ENCODE measurements at places on chromosomes 4 and X.

- H3K4me3 ChIP-seq: no peak overlapping the region
- peak; percentile 63 for DNase-seq
- H3K27me3 ChIP-seq: no peaks in the 10 kb centered on the region
Observed at GRCh38 chr4:147362938-147363337, 118.0 kb upstream of the EDNRA start.

DNA sequence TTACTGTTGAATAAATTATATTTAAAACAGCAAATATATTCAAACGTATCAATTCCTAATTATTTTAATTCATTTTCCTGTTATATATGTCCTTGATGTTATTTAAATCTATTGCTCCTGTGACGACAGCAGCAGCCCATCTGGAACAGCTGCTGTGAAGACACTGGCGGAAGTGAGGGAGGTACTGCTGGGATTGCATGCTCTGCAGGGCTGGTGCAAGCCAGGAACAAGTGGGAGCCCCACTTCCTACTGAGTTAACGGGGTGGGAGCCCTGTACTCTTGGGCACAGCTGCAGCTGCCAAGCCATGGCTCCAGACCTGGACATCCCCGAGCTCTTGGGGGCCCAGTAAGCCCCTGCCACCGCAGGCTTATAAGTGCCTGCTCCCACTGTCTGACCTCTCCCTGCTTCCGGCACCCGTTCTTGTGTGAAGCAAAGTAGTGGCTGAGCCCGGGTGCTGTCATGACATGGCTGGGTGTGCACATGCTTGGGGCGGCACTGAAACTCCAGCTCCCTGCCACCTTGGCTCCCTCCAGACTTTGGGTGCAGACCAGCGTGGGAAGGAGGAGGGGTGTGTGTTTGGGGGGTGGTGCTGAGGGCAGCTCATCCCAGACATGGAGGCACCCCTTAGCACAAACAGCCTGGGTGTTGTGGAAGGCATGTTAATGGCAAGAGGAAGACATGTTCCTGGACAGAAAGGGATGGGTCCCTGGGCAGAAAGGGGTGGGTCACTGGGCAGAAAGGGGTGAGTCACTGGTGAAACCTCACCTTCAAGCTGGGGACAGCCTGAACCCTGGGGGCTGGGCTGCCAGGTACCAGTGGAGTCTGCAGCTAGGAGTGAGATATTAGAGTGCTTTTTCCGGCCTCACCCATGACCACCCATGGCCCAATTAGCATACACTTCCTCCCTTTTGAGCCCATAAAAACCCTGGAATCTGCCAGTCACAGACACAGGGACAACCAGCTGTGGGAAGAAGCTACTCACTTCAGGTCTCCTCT lies 1981.3 kb upstream of the IGFBP7 start:
- no peak for DNase-seq
- H3K27me3 ChIP-seq: no peaks in the 10 kb centered on the region
- H3K4me3 ChIP-seq: no peak overlapping the region
- no peaks in the 10 kb centered on the region for H3K4me1 ChIP-seq
- no peak overlapping the region for H3K27ac ChIP-seq

DNA sequence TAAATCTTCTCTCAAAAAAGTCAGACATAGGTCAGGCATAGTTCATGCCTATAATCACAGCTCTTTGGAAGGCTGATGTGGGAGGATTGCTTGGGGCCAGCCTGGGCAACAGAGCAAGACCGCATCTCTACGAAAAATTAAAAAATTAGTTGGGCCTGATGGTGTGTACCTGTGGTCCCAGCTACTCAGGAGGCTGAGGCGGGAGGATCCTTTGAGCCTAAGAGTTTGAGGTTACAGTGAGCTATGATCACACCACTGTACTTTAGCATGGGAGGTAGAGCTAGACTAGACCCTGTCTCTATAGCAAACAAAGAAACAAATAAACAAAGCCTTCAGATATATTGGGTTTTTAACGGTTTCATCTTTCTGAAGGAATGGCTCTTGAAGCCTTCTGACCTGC lies 62.2 kb downstream of the DIPK2B start:
- DNase-seq: no peak
- no peak overlapping the region for H3K4me3 ChIP-seq
- H3K27ac ChIP-seq: no peak overlapping the region
- no peaks in the 10 kb centered on the region for H3K4me1 ChIP-seq

DNA sequence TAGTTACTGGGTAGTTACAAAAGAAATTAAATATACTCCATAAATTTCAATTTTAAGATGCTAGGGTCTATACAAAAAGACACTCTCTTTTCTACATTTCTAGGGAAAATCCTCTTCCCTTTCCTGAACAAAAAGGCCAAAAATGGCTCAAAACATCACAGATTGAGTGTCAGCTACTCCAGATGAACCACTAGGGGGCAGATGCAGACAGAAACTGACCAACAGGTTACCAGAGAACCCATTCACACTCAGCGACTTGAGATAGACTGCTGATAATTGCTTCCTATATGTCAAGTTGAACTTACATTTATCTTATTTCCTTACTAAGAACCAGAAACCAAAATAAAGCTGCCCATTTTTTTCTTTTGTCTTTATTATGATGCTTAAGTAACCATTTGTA lies 83.4 kb upstream of the MID1IP1 start:
- H3K36me3 ChIP-seq: no peaks in the 10 kb centered on the region
- H3K27me3 ChIP-seq: no peaks in the 10 kb centered on the region
- DNase-seq: peak; percentile 32
- H3K4me1 ChIP-seq: no peaks in the 10 kb centered on the region
- no peak overlapping the region for H3K4me3 ChIP-seq

- DNase-seq: no peak
- H3K4me1 ChIP-seq: peaks cover 4% of the 10 kb centered on the region
- H3K36me3 ChIP-seq: no peaks in the 10 kb centered on the region
- no peaks in the 10 kb centered on the region for H3K27me3 ChIP-seq
Observed at GRCh38 chr4:74659576-74660411, 134.5 kb downstream of the BTC start.

DNA sequence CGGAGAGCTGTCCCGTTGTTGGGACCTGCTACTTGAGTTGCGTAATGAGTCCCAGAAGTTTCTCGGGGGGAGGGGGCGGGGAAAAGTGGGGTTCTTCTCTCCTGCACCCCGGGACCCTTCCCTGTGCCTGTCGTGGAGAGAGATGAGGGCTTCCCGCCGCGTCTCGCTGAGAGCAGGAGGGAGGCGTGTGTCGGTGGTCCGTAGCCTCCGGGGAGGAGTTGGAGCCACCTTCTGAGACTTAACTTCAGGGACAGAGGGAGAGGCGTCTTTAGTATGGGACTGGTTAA lies 698 bp downstream of the AFF1 start:
- H3K36me3 ChIP-seq: no peaks in the 10 kb centered on the region
- no peaks in the 10 kb centered on the region for H3K27me3 ChIP-seq
- peak overlapping the region; percentile 78 for H3K27ac ChIP-seq
- DNase-seq: peak; percentile 42
- peak overlapping the region; percentile 84 for H3K4me3 ChIP-seq

DNA sequence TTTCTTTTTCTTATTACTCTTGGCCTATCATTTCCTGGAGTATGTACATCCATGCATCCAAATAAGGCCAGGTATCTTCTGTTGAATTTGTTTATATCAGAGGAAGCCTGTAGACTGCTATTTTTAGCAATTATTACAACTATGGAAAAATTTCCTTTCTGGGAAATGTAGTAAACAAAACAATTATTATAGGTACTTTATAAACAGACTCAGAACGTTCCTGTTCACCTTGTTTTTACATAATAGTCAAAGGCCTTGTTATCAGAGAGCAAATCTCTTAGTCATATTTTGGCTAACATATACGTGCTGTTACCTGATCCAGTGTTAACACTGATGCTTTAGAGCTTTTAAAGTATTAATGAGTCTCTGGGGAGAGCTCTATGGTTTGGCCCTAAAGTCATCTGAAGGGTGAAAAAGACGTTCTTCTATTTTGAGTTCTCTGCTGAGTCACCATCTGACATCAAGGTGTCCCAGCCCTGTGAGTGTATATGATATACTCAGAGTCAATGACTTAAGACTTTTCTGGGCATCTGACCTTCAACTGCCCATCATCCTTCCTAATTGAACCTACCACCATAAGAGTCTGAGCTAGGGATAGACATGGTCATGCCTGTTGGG lies 7.3 kb downstream of the SPARCL1 start:
- H3K27ac ChIP-seq: no peak overlapping the region
- no peaks in the 10 kb centered on the region for H3K27me3 ChIP-seq
- DNase-seq: no peak
- H3K36me3 ChIP-seq: no peaks in the 10 kb centered on the region
- peaks cover 4% of the 10 kb centered on the region for H3K4me1 ChIP-seq
- no peak overlapping the region for H3K4me3 ChIP-seq

GRCh38 chr4:150181536-150181935 lies 103.3 kb downstream of the DCLK2 start:
- H3K27me3 ChIP-seq: no peaks in the 10 kb centered on the region
- H3K4me3 ChIP-seq: no peak overlapping the region
- H3K27ac ChIP-seq: no peak overlapping the region
- peaks cover 16% of the 10 kb centered on the region for H3K4me1 ChIP-seq
- peaks cover 8% of the 10 kb centered on the region for H3K36me3 ChIP-seq
- peak; percentile 36 for DNase-seq

GRCh38 chrX:130523460-130524394 lies 121.9 kb downstream of the RBMX2 start:
- DNase-seq: peak; percentile 80
- no peak overlapping the region for H3K27ac ChIP-seq
- no peaks in the 10 kb centered on the region for H3K4me1 ChIP-seq
- no peaks in the 10 kb centered on the region for H3K27me3 ChIP-seq
- no peaks in the 10 kb centered on the region for H3K36me3 ChIP-seq
